ENCODE measurements at places on chromosomes 1 and 21.

DNA sequence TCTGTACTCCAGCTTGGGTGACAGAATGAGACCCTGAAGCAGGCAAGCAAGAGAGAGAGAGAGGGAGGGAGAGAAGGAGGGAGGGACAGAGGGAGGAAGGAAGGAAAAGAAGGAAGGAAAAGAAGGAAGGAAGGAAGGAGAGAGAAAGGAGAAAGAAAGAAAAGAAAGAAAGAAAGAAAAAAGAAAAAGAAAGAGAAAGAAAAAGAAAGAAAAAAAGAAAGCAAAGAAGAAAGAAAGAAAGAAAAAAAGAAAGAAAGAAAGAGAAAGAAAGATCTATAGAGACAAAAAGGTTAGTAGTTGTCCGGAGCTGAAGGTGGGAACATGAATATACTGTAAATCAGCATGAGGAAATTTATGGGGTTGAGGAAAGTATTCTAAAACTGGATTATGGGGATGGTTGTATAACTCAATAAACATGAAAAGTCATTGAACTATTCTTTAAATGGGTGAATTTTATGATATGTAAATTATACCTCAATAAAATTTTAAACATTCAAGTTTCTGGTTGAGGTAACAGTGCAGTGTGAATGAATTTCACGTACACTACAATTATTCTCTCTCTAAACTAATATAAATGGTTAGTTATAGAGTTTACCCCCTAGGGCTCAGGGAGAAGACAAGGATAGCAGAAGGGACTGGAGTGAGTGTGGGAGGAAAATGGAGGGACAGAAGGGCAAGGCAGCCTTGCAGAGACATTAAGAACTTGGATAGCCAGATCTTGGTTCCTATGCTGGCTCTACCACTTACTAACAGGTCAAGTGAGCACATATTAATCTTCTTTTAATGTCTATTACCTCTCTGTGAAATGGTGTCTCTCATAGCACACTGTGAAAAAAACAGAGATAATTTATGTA lies 24.8 kb upstream of the SERTAD4 start:
- no peak for DNase-seq

GRCh38 chr1:43444836-43445235 lies 8.9 kb downstream of the HYI start:
- DNase-seq: no peak

GRCh38 chr1:14292520-14292919 lies 306.0 kb upstream of the KAZN start:
- DNase-seq: no peak

DNA sequence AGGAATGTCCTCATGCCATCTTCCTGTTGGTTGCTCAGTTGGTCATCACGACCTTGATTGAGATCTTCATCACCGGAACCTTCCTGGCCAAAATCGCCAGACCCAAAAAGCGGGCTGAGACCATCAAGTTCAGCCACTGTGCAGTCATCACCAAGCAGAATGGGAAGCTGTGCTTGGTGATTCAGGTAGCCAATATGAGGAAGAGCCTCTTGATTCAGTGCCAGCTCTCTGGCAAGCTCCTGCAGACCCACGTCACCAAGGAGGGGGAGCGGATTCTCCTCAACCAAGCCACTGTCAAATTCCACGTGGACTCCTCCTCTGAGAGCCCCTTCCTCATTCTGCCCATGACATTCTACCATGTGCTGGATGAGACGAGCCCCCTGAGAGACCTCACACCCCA lies 42.9 kb downstream of the KCNJ15 start:
- DNase-seq: no peak

DNA sequence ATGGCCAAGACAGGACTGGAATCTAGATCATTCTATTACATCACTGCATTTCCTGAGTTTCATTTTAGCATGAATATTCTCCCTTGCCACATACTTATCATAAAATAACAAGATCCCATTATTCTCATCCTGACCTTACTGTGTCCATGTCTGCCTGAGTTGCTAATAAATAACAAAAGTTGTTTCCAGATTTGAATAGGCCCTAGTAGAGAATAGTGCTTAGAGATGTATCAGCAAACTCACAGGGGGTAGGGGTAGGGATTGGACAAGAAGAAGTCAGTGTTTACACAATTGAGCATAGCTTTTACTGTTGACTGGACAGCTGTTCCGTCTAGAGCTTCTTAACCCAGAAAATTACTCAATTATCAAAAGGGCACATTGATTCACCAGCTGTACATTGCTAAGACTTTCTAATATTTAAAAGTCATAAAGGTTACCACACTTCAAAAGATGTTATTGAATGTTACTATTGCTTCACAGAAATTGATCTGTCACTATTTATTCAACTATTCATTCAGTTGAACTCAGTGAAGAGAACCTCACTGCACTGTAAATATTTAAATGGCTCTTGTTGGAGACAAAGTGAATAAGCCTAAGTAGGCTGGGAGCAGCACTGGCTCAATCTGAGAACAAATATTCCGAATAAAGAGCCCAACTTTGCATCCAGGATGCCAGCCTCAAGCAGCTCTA lies 121.9 kb downstream of the NRIP1 start:
- DNase-seq: no peak

DNA sequence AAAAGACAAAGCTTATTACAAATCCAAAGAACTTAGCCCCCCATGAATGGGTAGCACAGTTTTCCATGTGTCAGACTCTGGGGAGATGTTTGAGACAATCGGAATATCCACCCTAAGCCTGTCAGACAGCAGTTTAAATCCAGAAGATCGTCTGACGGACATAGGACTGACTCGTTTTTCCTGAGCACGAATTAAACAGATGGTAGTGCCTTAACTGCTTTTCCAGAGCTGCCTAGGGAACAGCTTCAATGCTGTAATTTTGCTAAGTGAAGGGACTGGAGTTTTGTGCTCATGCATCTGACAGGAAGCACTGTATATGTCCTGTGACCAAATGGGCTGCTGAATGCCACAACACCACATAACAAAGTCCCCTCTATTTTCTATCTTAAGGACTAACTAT lies 48.6 kb downstream of the PCNX2 start:
- no peak for DNase-seq

DNA sequence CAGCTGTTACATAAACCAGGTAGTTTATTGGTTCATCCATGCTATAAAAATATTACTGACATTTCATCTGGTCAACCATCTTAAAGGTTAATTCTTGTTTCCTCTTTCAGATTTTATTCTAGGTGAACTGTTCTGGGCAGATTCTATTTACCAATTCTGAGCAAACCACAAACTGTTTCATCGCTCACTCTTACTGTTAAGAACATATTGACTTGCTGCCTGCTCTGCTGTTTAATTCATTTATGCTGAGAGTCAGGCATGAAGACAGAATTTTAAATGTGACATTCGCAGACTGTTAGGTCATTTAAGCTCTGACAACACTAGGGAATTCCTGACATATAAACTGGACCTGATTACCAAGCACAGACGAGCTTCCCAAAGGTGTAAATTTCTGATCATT lies 98.3 kb downstream of the PIGK start:
- DNase-seq: no peak

- no peak for DNase-seq
Measured at GRCh38 chr1:203424861-203425662, 50.5 kb upstream of the PRELP start.

- no peak for DNase-seq
Measured at GRCh38 chr1:22619798-22620197, 16.6 kb upstream of the C1QA start.

GRCh38 chr1:210072129-210072528 lies 134.1 kb downstream of the SYT14 start:
- DNase-seq: no peak

DNA sequence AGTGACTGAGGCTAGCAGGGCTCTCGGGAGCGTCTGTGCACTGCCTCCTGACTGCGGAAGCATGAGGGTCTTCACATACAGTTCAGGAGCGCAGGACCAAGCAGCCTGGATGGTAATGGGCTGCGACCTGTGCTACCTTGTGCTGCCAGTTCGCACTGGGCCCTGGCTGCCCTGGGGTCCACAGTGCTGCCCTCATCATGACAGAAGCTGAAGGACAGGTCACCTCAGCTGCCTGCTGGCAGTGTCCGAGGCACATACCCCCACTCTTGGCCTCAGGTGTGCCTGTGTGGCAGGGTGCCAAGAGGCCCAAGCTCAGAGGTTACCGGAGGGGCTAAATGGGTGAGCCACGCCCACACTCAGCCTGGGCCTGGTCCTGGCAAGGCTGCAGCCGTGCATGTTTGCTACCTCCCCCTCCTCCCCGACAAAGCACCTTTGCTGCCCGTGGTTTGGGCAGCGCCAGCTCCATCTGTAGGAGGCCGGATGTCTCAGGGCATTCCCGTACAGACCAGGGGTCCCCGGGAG lies 4.4 kb downstream of the JMJD4 start:
- DNase-seq: no peak

DNA sequence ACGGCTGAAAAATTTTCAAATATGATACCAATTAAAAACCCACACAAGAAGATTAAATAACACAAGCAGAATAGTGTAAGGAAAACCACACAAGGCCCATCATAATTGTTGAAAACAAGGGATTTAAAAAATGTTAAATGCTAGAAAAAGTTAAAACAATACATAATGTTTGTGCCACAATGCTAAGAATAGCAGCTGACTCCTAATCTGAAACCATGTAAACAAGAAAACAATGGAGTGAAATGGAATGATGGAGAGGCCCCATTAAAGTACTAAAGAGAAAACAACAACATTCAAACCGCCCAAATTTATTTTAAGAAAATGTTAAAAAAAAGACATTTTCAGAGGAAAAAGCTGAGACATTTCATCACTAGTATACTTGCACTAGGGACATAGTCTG lies 663.6 kb upstream of the NCAM2 start:
- no peak for DNase-seq

GRCh38 chr1:62989497-62989896 lies 205.6 kb downstream of the ATG4C start:
- no peak for DNase-seq

DNA sequence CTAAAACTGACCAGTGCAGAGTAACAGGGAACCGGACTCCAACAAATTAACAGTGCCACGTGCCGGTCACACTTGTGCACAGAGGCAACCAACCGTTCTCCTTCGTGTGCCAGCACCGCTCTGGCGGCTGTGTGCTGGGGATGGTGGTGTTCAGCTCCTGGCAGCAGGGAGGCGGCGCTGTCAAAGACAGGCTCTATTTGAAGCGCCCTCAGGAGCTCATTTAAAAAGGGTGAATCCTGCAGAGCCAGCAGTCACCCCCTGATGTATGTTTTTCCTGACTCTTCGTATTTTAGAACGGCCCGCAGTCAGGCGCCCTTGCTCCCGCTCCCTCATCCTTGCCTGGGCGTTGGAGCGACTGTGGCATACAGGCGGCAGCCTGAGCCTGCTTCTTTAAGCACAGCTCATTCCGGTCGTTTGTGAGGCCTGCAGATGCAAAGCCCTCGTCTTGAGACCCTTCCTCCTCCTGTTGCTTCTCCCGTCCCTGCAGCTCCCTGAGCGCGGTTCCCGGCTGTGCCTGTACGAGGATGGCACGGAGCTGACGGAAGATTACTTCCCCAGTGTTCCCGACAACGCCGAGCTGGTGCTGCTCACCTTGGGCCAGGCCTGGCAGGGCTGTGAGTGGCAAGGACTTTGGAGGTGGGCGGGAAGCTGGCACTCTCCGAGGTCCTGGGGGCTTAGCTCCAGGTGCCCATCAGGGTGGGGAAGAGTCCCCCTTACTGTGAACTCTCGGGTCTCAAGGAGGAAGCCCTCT lies 1.1 kb downstream of the DFFB start:
- no peak for DNase-seq

DNA sequence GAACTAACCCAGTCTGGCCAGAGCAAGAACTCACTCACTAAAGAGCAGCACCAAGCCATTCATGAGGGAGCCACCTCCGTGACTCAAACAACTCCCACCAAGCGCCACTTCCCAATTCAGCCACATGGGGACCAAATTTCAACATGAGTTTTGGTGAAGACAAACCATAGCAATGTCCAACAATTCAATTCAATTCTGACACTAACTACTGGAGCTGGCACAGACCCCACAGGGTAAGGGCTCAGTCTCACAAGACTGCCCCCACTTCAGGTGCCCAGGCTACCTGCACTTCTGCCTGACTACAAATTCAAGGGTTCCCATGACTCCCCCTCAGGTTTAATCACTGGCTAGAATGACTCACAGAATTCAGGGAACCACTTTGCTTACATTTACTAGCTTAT lies 48.8 kb upstream of the RAP1A start:
- no peak for DNase-seq

DNA sequence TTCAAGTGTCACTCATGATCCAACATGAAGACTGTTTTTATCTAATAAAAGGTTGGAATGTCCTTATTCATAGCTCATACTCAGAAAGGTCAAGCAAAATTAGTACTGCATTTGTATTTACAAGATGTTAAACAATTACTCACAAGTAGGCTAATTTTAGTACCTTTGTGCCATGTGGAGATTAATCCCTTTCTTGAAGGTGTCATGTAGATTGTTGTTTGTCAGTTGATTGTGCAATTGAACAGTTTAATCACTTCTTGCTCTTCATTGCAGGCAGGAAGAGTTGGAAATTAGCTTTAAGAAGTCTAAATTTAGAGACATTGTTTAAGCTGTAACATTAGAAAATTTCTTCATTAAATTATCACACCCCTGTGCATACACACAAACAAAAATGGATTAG lies 847.1 kb downstream of the KCNT2 start:
- no peak for DNase-seq

GRCh38 chr1:33242652-33243051 lies 13.6 kb upstream of the ZNF362 start:
- DNase-seq: no peak

DNA sequence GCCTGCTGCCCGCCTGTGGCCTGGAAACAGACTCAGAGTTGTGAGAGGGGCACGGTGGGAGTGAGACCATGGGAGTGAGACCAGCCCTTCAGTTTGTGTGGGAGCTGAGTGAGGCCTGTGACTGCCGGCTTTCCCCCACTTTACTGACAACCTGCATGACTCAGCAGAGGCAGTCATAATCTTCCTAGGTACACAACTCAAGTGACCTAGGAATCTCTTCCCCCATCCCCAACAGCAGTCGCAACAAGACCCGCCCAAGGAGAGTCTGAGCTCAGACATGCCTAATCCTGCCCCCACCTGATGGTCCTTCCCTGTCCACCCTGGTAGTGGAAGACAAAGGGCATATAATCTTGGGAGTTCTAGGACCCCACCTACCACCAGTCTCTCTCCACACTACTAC lies 44.2 kb downstream of the KLHL20 start:
- no peak for DNase-seq

DNA sequence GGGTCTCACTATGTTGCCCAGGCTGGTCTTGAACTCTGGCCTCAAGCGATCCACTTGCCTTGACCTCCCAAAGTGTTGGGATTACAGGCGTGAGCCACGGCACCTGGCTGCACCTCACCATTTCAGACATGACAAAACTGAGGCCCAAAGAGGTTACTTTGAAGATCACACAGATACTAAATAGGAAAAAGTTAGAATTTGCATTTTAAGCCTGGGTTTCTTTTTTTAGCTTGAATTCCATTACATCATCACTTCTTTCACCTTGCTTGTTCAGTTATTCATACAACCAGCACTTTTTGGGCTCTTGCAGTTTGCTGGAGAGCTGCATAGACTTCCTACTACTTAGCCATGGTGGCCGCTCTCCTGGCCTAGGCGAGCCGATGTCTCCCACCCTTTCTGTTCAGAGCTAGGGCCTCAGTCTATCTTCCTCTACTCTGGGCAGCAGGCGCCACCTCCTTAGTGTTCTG lies 16.3 kb upstream of the CD2 start:
- DNase-seq: no peak

All from RCC 7860 (cell line).